ENCODE measurements at places on chromosomes 4 and X.

GRCh38 chr4:119748853-119749252 lies 120.2 kb upstream of the PDE5A start:
- no peak for DNase-seq

DNA sequence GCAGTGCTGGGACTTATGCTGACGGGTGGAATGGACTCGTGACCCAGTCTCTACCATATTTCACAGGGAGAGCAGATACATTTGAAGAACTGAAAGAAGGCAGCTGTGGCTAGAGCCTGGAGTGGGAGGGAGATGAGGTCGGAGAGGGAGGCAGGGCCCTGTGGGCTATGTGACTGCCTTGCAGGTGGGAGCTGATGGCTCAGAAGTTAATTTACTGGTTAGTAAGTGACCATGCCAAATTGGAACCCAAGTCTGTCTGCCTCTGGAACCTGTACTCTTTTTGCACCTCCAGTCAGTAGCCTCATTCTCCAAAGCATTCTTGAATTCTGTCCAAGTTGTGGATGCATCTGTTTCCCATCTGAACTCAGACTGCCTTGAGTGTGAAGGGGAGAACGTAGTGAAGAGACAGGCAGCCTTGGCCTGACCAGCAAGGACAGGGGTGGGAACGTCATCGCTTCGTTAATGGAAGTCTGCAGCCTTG lies 92.3 kb downstream of the REPS2 start:
- DNase-seq: no peak

- no peak for DNase-seq
Measured at GRCh38 chr4:2842687-2843262, 869 bp upstream of the ADD1 start.

DNA sequence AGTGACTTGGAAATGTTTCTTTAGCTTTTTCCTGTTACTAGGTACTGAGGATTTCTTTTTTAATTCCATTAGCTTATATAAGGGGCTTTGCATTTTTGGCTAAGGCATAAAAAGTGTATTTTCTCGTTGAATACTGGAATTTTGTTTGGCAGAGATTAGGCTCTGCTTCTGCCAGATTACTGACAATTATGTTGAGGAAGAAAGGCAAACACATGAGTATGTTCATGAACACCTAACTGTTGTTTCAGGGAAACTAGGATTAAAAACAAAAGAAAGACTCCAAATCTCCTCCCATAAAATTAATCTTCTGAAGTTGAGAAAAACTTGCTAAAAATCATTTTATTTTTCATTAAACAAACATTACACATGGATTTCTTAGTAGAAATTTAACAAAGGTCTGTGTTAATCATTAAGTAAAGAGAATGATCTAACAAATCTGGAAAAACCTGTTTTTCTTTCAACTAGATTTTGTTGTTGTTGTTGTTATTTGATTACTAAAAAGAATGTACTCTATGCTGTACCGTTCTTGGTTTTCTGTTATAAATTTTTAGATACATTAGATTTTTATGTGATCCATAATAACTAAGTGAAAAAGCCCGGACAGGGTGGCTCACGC lies 43.3 kb upstream of the STAG2 start:
- no peak for DNase-seq

Data from activated CD4-positive, CD25-positive, alpha-beta regulatory T cell treated with anti-CD3 and anti-CD28 coated beads, Interleukin-2, amount 50 U/mL, for 72 hours (primary cell).